ENCODE measurements at places on chromosomes 2 and 18. TPM values are rescaled to one million over a fixed set of nuclear protein-coding genes. Genes with fewer than 3 reads are reported as not detected.

GRCh38 chr18:24988253-24988840 lies 363.6 kb downstream of the ZNF521 start:
- H3K4me3 ChIP-seq = no peak overlapping the region
- H3K4me1 ChIP-seq = peaks cover 5% of the 10 kb centered on the region
- no peak for DNase-seq
- no peaks in the 10 kb centered on the region for H3K36me3 ChIP-seq

SEC11C gene
- total RNA-seq = 39.9 TPM

SLC9A2 gene
- not detected for total RNA-seq

CD302 gene
- total RNA-seq = 0.41 TPM

- H3K27ac ChIP-seq = no peak overlapping the region
- no peaks in the 10 kb centered on the region for H3K27me3 ChIP-seq
- no peaks in the 10 kb centered on the region for H3K4me1 ChIP-seq
- DNase-seq = no peak
- H3K4me3 ChIP-seq = no peak overlapping the region
Measured at GRCh38 chr2:22807872-22808271, 577.1 kb upstream of the KLHL29 start.

DNA sequence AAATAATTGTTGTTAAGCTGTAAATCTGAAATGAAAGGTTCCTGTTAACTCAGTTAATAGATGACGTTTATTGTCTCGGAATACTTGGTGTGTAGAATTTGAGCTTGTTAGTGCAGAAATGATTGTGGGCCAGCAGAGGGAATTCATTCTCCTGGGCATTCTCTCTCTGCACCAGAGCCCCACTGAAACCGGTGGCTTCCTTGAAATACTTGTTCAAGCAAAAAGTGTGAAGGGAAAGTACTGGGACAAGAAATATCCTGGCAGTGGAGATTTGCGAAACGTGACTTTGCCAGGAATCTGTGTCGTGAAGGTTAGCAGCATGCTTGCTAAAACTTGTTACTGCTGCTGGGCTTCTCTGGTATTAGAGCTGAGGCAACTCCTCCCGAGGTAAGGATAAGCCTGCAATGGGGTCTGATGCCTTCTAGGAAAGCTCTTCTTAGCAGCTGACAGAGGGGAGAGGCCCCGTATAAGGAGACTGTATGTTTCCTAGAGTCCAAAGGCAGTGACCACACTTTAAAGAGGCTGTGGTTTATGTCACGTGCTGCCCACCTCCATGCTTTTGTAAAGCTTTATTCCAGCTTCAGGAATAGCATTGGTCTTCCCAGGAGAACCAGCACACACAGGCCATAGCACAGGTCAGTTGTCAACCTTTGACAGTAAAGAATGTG lies 2.0 kb downstream of the ITGA6 start:
- no peak overlapping the region for H3K27ac ChIP-seq
- H3K36me3 ChIP-seq = no peaks in the 10 kb centered on the region
- DNase-seq = no peak
- peaks cover 21% of the 10 kb centered on the region for H3K4me1 ChIP-seq
- H3K27me3 ChIP-seq = peaks cover 4% of the 10 kb centered on the region

GRCh38 chr2:112572005-112572404 lies 12.4 kb upstream of the CHCHD5 start:
- H3K27me3 ChIP-seq = no peaks in the 10 kb centered on the region
- H3K4me1 ChIP-seq = no peaks in the 10 kb centered on the region
- no peak overlapping the region for H3K4me3 ChIP-seq

GRCh38 chr18:48197819-48198218 lies 211.4 kb downstream of the ZBTB7C start:
- no peak overlapping the region for H3K4me3 ChIP-seq
- no peak for DNase-seq
- peaks cover 11% of the 10 kb centered on the region for H3K27me3 ChIP-seq
- H3K27ac ChIP-seq = no peak overlapping the region
- H3K4me1 ChIP-seq = no peaks in the 10 kb centered on the region

RAB6C gene
- total RNA-seq = 0.14 TPM

- no peaks in the 10 kb centered on the region for H3K36me3 ChIP-seq
- peak; percentile 22 for DNase-seq
- no peak overlapping the region for H3K27ac ChIP-seq
- H3K4me3 ChIP-seq = no peak overlapping the region
- H3K27me3 ChIP-seq = no peaks in the 10 kb centered on the region
- peaks cover 9% of the 10 kb centered on the region for H3K4me1 ChIP-seq
Measured at GRCh38 chr2:217260441-217261115, 400.7 kb upstream of the TNP1 start.

DNA sequence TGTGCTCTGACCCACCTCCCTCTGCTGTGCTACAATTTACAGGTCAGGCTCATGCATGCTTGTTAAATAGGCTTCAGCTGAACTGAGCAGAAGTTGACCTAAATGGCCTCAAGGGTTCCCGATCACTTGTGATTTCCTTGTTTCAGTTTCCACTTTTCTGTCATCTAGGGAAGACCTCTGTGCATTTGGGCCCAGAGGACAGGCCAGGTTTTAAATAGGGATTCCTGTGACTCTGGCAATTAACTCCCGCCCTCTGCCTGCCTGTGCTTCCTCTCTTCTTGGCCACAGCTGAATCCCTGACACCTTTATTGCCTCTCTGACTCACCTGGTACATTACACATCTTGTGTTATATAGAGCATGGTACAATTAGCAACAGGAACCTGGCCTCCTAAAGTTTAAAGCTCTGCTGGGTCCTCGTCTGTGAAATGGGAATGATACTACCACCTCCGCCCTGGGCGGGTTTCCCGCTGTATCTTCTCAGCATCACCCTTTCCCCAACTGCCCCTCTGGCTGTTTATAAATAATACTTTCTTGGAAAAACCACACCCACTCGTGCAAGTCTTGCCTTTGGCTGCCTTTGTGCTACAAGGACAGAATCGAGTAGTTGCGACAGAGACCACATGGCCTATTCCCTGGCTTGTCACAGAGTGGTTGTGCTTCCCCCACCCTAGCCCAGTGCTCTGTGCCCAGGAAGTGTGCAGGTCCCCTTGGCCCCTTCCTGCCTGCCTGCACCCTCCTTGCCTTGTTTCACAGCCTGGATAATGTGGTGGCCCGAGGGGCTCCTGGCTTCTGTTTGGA lies 7.9 kb downstream of the CABLES1 start:
- H3K27ac ChIP-seq = no peak overlapping the region
- H3K36me3 ChIP-seq = no peaks in the 10 kb centered on the region
- H3K4me1 ChIP-seq = peaks cover 9% of the 10 kb centered on the region
- no peak overlapping the region for H3K4me3 ChIP-seq
- no peaks in the 10 kb centered on the region for H3K27me3 ChIP-seq

ANAPC1 gene
- total RNA-seq = 40.7 TPM

ACMSD gene
- not detected for total RNA-seq

CROCC2 gene
- total RNA-seq = not detected

ITGA4 gene
- total RNA-seq = 23.5 TPM

DNA sequence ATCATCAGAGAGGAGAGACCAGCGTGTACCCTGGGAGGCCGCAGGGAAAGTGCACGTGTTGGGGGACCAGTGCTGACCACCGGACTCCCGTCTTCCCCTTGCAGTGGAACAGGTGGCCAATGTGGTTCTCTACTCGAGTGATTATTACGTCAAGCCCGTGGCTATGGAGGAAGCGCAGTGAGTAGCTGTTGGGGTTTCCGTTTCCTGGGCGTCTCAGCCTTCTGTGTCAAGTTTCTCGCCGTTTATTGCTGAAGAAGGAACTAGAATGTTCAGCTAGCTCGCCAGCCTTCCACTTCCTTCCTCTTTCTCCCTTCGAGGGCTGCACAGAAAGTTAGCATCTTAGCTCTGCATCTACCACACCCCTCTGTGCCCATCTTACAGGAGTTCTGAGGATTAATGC lies 22.8 kb upstream of the DGKD start:
- no peaks in the 10 kb centered on the region for H3K36me3 ChIP-seq
- no peak overlapping the region for H3K4me3 ChIP-seq
- no peak for DNase-seq

C1GALT1C1L gene
- not detected for total RNA-seq

GRCh38 chr2:7801212-7801611 lies 880.6 kb upstream of the ID2 start:
- no peaks in the 10 kb centered on the region for H3K36me3 ChIP-seq
- DNase-seq = no peak
- no peak overlapping the region for H3K4me3 ChIP-seq
- no peaks in the 10 kb centered on the region for H3K27me3 ChIP-seq
- no peak overlapping the region for H3K27ac ChIP-seq

DNA sequence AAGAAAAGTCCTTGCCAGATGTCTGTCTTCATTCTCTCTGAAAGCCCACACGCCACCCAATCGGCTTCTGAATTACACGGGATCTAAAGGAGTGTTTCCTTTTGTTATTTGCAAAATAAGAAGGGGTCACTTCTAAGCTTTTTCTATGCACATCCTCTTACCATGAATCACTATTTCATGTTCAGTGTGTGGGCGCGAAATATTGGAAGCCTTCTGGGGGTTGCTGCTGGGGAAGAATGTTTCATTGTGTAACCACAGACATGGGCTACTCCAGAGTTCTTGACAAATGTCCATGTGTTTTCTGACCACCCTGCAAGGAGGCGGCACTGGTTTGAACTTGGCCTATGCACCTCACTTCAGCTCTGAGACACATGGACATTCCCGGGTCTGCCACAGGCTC lies 133.6 kb upstream of the APCDD1 start:
- no peak overlapping the region for H3K27ac ChIP-seq
- peaks cover 18% of the 10 kb centered on the region for H3K4me1 ChIP-seq
- no peak overlapping the region for H3K4me3 ChIP-seq

DNA sequence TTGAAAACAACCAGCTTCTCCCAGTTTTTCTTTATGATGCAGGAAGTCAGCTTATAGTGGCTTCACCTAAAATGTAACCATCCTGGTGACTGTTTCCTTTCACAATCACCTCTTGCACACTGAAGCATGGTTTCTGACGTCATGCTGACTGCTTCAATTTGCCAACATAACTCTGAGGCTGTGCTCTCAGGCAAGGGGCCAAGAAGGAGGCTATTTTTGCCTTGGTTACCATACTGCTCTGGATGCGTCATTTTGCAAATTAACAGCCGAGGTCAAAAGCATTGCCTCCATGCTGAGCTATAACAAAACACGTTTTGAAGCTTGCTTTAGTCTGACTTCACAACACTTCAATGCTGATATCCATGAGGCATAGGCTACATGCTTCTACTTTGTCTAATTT lies 397.8 kb downstream of the METTL4 start:
- H3K27ac ChIP-seq = no peak overlapping the region
- H3K36me3 ChIP-seq = no peaks in the 10 kb centered on the region
- H3K4me3 ChIP-seq = no peak overlapping the region
- peak; percentile 92 for DNase-seq
- no peaks in the 10 kb centered on the region for H3K27me3 ChIP-seq

DNA sequence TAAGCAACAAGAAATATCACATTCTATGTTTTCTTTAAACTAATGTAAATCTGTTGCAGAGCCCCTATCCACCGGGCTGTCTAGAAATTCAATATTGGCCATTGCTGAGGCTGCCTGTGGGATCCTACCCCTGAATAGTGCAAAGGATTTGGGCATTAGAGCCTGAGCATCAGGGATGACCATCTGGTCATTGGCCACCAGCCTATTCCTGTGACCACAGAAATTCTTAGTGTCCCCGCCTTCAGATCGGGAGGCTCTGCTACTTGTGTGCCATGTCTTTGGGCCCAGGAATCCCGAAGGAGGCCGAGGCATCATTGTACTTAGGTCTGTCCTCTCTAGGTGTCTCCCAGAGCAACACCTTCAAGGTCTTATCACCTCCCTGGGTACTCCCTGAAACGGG lies 73.8 kb downstream of the HRH4 start:
- no peaks in the 10 kb centered on the region for H3K27me3 ChIP-seq
- no peak for DNase-seq
- no peak overlapping the region for H3K4me3 ChIP-seq
- peaks cover 7% of the 10 kb centered on the region for H3K4me1 ChIP-seq
- H3K27ac ChIP-seq = no peak overlapping the region
- no peaks in the 10 kb centered on the region for H3K36me3 ChIP-seq

DNA sequence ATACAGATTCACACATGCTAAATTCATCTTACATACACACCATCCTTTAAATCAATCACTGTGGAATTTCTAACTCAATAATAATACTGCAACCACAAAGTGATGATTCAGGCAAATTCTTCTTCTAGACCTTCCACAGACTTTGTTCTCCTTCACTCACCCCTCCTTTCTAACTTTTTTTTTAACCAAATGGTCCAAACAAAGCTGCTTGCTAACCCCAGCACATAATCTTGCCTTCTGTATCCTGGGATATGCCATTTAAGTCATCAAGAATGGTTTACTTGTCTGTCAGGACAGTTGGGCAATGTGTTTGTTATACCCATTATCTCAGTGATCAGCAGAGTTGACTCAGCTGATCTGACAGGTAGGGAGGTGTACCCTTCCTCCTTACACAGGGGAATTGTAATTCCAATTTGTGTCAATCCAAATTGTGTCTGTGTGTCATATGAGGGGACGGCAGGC lies 10.0 kb downstream of the SLC40A1 start:
- no peaks in the 10 kb centered on the region for H3K27me3 ChIP-seq
- no peaks in the 10 kb centered on the region for H3K36me3 ChIP-seq
- peaks cover 18% of the 10 kb centered on the region for H3K4me1 ChIP-seq

TCF23 gene
- total RNA-seq = not detected

ASIC4 gene
- 0.70 TPM for total RNA-seq

CHRNG gene
- total RNA-seq = not detected

DNA sequence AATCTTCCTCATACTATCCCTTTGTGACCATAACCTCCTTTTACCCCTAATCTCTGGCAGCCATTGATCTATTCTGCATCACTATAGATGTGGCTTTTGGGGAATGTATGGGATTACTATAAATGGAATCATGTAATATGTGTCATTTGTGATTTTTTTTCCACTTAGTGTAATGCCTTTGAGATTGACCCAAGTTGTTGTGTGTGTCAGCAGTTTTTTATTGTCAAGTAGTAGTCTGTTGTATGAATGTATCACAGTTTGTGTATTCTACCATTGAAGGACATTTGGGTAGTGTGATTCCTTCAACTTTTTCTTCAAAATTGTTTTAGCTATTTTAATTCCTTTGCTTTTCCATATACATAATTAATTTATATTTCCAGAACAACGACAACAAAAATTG lies 18.6 kb downstream of the VRK2 start:
- H3K27me3 ChIP-seq = no peaks in the 10 kb centered on the region
- H3K4me1 ChIP-seq = peaks cover 4% of the 10 kb centered on the region
- no peaks in the 10 kb centered on the region for H3K36me3 ChIP-seq
- DNase-seq = no peak

DNA sequence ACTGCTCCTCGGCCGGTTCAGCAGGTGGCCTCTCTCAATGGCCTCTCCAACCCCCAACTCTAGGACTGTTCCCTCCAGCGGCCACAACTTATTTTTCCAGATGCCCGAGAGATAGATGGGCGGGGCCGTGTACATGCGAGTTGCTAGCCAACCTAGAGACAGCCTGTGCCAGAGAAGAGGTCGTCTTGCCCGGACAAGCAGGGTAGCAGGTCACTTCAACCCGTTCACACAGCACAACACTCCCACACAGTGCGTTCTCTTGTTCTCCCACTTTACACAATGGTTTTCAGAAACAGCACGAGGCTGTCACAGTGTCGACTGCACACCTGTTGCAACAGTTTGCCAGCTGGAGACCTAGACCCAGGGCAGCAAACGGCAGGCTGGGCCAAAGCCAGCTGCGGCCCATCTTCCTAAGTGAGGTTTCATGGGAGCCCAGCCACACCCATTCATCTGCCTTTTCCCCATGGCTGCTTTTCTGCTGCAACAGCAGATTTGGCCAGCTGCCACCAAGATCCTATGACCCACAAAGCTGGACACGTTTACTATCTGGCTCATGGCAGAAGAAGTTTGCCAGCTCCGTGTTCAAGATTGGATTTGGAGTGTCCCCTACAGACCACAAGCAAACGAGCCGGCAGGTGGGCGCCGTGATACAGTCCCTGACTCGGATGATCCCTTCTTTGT lies 7.3 kb upstream of the PRLH start:
- H3K4me1 ChIP-seq = peaks cover 3% of the 10 kb centered on the region
- no peak overlapping the region for H3K27ac ChIP-seq
- peak; percentile 53 for DNase-seq
- peaks cover 22% of the 10 kb centered on the region for H3K36me3 ChIP-seq
- no peaks in the 10 kb centered on the region for H3K27me3 ChIP-seq
- no peak overlapping the region for H3K4me3 ChIP-seq

DOK6 gene
- total RNA-seq = 3.1 TPM

FNDC4 gene
- total RNA-seq = 6.9 TPM
